ENCODE measurements at places on chromosomes 7 and 10. TPM values are rescaled to one million over a fixed set of nuclear protein-coding genes. Genes with fewer than 3 reads are reported as not detected.

The WNT8B gene
- total RNA-seq = not detected

The ZCCHC24 gene
- total RNA-seq = 2.6 TPM

The ZNF804B gene
- total RNA-seq = not detected

The TMEM236 gene
- total RNA-seq = 0.06 TPM

The CPN1 gene
- total RNA-seq = 0.29 TPM

The MYH16 gene
- total RNA-seq = 0.39 TPM

The DPP6 gene
- total RNA-seq = not detected

The FGF8 gene
- total RNA-seq = not detected

The CRTAC1 gene
- total RNA-seq = 1.4 TPM

The KBTBD2 gene
- total RNA-seq = 24.6 TPM

The MYL10 gene
- total RNA-seq = not detected

The CALML3 gene
- not detected for total RNA-seq

The TMEM270 gene
- 0.13 TPM for total RNA-seq

The TNS3 gene
- 86.6 TPM for total RNA-seq

The HSPA14 gene
- 44.9 TPM for total RNA-seq

The WEE2 gene
- not detected for total RNA-seq

The OR2A7 gene
- total RNA-seq = not detected

The CCDC7 gene
- 0.61 TPM for total RNA-seq

The MBL2 gene
- not detected for total RNA-seq

The HOXA1 gene
- total RNA-seq = 3.0 TPM

The CPXM2 gene
- not detected for total RNA-seq

The C10orf67 gene
- not detected for total RNA-seq

The AQP1 gene
- 0.52 TPM for total RNA-seq

The TFR2 gene
- total RNA-seq = 2.2 TPM

The ELFN1 gene
- total RNA-seq = 0.37 TPM

The BAIAP2L1 gene
- 41.9 TPM for total RNA-seq

The MSMB gene
- total RNA-seq = 0.42 TPM

The SPAM1 gene
- not detected for total RNA-seq

The GRID2IP gene
- not detected for total RNA-seq

The GTF2IRD1 gene
- 25.8 TPM for total RNA-seq

The ELN gene
- total RNA-seq = 0.09 TPM

The LEP gene
- not detected for total RNA-seq

The CDK14 gene
- 0.08 TPM for total RNA-seq

The MYL7 gene
- not detected for total RNA-seq

The ALKBH4 gene
- 11.9 TPM for total RNA-seq

The LIPF gene
- not detected for total RNA-seq

The SUFU gene
- total RNA-seq = 7.9 TPM

The EPDR1 gene
- total RNA-seq = 78.2 TPM

The AHR gene
- 8.7 TPM for total RNA-seq

The FAM25G gene
- 1.5 TPM for total RNA-seq

The NACAD gene
- 0.31 TPM for total RNA-seq
